CD8-positive, alpha-beta T cell (primary cell): ENCODE measurements at places on chromosomes 4 and X.

GRCh38 chr4:163598028-163598427 is 103.5 kb downstream of the TMA16 start:
- DNase-seq: no peak

DNA sequence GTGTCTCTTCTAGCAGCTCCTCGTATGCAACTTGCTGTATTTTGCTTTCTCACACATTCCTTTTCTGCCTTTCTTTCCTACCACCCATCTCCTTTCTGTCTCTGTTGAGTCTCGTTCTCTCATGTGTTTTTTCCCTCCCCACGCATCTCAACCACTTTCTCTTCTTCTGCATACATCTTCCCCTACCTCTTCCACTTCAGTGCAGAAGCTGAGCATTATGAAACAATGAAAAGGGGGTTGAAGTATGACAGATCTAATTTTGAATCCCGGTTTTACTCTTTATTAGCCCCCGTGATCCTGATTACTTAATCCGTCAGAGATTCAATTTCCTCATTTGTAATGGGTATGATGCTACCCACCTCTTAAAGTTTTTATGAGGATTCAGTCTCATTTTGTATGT is 7.3 kb downstream of the FAM241A start:
- DNase-seq: no peak

DNA sequence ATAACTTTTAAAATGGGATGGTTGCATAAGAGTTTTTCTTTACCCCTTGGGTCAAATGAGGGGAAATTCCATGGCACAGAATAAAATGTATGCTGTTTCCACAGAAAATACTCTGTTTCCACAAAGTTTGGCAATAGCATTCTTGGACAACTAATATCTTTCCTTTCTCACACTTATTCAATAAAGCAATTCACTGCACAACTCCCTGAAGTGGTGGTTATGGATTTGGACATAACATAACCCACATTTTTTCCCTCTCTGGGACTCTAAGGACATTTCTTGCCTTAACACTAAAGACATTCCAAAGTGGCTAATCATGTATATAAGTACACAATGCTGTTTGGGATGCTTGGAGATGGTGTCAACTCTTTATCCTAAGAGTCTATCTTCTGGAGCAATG is 51.7 kb upstream of the GPM6B start:
- DNase-seq: no peak

- no peak for DNase-seq
These were observed 57.1 kb upstream of the STX18 start for GRCh38 chr4:4598851-4599411.

DNA sequence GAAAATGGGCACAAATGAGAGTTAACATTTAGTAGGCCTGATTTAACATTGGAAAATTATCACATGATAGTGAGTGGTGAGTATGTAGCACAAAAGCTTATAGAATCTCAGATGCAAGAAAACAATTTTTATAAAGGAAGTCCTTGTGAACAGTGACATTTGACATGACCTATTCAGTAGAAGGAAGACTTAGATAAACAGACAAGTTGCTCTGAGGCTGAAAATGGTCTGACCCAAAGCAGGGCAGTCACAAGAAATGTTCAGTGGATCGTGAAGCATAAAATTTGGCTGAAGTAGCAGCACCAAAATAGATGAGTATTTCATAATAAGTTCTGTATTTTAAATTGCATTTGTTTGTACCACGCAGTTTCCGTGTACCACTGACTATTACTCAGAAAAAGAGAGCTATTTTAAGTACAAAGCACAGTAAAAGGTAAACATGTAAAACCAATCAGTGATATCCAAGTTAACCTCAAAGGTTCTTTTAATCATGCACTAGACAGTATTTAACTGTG is 605.7 kb upstream of the PABPC4L start:
- DNase-seq: no peak

- DNase-seq: no peak
These were observed 86.5 kb upstream of the LEF1 start for GRCh38 chr4:108255203-108255747.

- no peak for DNase-seq
These were observed 20.3 kb downstream of the MEPE start for GRCh38 chr4:87853108-87853507.

- DNase-seq: no peak
These were observed 34.7 kb upstream of the MAB21L2 start for GRCh38 chr4:150547154-150547838.

DNA sequence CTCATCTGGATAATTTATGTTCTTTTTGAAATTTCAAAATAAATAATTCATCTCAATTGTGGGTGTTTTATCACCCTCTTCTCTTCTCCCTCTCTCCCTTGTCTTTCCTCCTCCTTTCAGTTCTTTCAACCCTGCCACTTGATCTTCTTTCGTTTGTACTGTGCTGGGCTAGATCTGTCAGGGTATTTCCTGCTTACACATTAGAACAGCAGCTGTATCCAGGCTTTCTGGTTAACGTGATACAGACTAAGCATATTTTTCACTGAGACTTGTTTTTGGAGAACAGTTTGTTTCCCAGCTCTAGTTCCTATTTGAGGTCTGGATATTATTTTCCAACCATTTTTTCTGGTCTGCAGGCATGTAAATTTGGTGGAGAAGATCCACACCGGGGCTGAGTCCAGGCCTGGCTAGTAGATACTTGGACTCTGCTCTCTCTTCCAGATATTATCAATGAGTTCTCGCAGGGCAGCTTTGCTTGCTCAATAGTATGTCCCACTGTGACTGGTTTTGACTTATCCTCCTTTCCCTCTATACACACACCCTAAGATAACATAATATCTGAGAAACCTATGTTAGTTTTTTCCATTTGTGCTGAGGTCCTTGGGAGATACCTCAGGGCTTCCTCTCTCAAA is 1310.7 kb upstream of the TENM3 start:
- no peak for DNase-seq
